ENCODE measurements at places on chromosomes 7 and 10.

DNA sequence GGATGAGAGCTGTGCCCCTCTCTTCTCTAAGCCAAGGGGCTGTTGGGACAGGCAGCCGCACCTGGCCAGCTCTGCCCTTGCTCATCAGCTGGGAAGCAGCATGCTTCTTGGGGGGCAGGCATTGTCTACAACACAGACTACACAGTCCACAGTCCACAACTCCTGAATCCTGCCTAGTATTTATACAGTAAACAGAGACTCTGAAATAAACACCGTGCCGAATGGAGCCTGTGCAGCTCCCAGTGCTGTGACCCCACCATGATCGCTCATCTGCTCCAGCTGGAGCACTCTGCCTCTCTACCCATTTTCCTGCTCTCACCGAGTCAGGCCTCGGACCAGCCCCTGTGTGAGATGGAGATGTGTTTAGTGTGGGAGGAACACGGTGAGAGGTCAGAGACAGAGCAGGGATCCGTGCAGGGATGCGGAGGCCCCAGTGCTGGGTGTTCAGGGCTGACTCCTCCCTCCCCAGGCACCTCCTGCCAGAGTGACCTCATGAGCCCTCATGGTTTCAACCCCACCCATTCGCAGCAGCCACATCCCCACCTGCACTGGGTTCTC lies 608.0 kb downstream of the DNAJB6 start:
- DNase-seq: no peak

DNA sequence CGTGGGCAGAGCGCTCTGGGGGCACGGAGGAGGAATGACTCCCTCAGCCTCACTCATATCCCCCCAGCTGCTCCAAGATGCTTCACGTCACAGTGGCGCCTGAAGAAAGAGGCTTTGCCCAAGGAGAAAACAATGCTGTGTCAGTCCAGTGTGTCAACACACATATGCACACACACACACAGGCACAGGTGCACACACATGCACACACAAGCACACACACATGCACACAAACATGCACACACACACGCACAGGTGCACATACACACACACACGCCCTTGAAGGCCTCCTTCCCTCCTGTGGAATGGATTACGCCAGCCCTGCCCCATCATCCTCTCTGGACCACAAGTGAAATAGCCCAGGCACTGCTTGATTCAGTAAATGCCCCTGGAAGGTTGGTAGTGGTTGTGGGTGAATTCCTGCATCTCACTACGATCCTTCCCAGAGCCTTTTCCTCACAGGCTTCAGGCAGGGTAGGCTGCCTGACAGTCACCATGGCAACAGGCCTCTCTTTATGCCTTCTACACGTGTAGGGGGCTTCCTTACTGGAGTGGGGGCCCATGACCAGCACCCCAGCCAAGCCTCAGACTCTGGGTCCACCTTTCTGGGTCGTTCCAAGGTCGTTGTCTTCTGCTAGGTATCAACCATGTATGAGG lies 371.5 kb upstream of the PODXL start:
- no peak for DNase-seq

- DNase-seq: peak; percentile 28
Measured at GRCh38 chr10:126387041-126387921, 996 bp downstream of the ADAM12 start.

GRCh38 chr7:132095111-132095765 lies 481.0 kb downstream of the PLXNA4 start:
- no peak for DNase-seq

GRCh38 chr7:91692800-91693199 lies 187.7 kb downstream of the MTERF1 start:
- DNase-seq: no peak
